ENCODE measurements at places on chromosomes 3 and 15.

- no peak for DNase-seq
Observed at GRCh38 chr15:93028111-93028631, 60.8 kb downstream of the RGMA start.

DNA sequence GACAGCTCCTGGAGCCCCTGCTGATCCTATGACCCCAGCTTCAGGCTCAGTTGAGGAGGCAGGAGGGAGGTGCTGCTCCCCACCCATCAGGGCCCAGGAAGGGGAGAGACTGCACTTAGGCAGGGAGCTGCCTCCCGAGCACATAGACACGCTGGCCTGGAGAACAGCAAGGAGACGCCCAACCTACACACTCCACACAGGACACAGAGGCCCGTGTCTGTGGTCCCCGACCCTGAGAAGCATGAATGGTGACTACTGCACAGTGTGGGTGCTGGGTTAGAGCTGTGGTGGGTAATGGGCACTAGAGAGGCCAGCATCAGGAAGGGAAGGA lies 1.1 kb upstream of the HHATL start:
- DNase-seq: no peak

GRCh38 chr3:103705641-103706040 lies 1270.8 kb downstream of the ZPLD1 start:
- DNase-seq: no peak

DNA sequence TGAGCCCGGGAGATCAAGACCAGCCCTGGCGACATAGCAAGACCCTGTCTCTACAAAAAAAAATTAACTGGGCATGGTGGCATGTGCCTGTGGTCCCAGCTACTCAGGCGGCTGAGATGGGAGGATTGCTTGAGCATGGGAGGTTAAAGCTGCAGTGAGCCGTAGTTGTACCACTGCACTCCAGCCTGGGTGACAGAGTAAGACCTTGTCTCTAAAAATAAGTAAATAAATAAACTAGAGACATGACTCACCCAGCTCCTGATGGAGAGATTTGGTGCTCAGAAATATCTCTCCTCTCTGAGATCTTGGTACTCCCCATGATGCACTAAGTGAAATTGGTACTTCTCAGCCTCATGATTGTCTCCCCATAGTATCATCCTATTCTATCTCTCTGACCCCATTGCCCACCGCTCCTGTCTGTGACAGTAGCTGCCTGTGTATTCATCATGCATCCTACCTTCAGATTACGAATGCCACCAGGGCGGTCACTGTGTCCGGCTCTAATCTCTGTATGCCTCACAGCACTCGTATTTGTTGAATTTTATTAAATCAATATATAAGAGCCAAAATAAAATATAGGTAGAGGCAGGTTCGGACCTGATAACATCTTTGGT lies 50.9 kb downstream of the ABHD2 start:
- DNase-seq: no peak

DNA sequence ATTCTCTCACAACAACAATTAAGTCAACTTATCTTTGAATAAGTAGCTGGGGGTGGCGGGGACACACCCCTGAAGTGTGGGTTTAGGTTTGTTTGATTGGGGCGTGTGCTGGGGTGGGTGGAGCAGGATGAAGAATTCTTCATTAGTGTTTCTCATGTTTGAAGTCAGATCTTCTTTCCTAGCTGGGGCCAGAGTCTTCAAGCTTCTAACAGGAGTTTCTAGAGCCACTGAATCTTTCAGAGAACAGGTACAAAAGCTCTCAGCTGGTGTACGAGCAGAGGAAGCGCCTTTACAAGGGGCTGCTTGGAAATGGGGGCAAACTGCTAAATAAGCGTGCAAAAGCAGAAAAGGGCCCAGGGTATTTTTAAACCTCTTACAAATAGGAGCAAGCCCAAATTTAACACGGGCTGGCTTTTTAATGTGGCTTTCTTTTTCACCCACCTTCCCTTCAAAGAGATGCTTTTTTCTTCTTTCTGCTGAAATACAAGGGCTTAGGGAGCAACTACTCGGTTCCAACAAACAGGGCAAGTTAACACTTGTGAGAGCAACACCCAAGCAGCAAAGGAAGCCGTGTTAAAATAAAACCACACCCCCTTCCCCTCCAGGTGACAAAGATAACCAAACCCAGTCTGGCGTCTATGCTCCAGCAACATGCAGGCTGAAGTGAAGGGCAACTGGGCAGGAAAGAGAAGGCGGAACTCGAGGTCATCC lies 86.9 kb upstream of the RASGRP1 start:
- DNase-seq: peak; percentile 35

DNA sequence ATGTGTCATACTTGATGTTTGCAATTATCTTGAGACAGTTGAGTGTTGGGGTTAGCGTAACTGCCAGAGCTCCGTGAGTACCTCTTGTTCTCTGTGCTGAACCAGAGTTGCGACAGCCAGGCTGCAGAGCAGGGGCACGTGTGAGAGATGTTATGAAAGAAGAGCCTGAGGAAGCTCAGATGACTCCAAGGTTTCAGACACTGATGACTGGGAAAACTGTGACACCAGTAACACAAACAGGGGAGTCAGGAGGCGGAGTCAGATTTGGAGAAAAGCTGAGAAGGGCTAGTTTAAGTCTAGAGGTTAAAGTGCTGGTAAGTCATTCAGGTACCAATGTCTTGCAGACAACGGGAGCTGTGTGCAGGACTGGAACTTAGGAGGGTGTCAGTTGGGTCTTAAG lies 45.0 kb downstream of the BLM start:
- no peak for DNase-seq

DNA sequence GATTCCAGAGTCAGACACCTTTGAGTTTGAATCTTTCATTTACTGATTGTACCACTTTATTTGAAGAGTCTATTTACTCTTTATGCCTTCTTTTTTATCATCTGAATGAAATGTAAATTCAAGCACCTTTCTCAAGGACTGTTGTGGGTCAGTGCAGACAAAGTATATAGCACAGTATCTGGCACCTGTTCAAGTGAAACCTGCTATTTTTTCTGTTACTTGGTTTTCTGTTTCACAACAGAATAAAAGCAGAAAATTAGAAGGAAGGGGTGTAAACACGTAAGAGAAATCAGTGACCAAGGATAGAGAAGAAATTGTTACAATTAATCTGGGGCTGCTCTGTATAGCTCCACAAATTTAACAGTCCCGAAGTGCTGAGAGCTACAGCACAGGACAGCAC lies 357.4 kb downstream of the RSL24D1 start:
- DNase-seq: no peak

DNA sequence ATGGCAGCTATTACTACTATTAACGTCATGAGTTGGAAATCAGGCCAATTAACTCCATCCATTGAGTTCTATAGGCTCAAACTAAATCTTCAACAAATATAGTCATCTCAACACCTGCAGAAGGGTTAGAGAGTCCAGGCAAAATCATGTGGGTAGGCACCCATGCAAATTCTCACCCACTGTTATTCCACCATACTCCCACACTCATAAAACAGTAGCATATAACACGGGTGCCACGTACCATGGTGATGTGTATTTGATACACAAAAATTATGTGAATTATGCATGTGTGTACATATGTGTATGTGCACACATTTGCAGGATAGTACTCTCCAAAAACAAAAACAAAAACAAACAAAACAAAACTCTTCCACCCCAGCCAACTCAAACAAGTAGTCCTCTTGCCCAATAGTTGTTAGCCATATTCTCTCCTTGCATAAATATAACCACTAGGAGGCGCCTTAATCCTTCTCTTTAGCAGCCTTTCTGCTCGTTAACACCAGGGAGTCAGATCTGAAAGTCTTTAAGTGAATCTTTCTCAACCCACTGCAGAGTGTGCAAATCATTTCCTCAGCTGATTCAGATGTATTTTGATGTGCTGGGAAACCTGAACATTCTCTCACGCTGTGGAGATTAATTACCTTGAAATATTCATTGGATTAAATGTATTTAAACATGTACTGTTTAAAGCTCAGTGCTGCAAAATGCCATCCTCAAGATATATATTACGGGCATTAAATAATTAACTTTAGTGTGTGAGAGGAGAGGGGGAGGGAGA lies 38.0 kb upstream of the COPB2 start:
- DNase-seq: no peak

DNA sequence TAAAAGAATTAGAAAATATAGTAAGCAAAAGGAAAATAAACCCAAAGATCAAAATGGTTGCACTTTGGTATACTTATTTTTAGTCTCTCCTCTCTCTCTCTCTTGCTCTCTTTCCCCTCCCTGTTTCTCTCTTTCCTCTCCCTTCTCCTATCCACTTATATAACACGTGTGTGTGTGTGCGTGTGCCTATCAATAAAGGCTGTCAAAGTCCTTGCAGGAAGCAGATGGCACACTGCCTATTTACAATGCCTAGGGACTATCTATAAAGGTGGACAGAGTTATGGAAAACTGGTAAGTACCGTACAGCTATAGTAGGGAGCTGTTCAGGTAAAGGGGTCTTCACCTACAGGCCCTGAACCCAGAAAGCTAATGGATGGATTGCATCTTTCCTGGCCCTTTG lies 161.6 kb downstream of the SQOR start:
- DNase-seq: no peak

DNA sequence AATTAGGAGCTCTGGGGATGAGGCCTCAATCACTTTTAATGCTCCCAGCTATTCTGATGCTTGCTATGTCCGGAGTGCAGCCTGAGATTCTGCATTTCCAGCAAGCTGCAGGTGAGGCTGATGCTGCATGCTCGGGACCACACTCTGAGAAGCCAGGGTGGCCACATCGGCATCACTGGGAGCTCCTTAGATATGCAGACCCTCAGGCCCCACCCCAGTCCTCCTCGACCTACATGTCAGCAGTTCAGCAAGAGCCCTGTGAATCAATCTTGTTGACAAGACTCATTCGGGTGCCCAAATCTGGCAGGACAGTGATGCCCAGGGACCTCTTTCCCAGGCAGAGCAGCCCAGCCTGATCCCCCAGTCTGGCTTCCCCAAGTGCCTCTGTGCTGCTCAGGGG lies 44.1 kb upstream of the LCTL start:
- no peak for DNase-seq

GRCh38 chr3:115072265-115073021 lies 74.6 kb downstream of the ZBTB20 start:
- no peak for DNase-seq

- DNase-seq: no peak
Observed at GRCh38 chr15:75523011-75523410, 56.1 kb downstream of the PTPN9 start.

DNA sequence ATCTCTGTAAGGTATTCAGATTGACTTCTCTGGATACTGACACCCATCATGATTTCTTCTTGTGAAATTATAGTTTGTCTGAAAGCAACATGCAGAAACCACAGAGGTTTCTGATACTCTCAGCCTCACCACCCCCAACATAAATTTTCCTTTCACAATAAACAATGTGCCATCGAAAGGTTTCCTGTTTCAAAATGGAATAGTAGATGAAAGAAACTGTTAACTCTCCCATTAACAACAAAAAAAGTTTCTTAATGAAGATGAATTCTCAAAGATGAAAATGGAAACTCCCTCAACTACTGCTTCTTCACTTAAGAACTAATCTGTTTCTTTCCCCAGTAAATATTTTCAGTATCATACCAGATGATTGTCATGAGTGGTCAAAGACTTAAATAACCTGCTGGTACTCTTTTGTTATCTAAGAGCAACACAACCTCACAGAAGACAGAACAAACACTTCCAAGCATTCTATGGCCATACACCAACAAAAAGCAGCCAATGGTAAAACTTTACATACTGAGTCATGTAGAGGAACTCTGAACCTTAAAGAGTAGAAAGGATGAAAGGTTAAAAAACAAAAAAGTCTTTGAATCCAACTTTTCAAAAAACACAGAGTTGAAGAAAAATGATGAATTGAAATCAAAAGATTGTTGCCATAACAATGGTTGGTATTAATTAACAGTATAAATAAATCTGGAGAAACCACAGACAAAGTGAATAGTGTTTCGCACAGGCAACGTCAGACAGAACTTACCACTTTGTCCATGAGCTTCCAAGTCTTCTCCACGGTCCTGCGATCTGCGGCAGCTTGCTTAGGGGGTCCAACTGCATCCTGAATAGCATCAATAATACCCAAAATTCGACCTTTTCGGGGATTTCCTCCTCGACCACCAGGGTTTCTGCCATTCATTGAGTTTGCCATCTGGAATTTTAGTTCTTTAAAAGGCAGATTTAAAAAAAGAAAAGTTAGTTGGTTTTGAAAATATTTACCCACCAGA lies 1.9 kb downstream of the CBLB start:
- no peak for DNase-seq

GRCh38 chr3:179000659-179001058 lies 71.0 kb downstream of the ZMAT3 start:
- no peak for DNase-seq

DNA sequence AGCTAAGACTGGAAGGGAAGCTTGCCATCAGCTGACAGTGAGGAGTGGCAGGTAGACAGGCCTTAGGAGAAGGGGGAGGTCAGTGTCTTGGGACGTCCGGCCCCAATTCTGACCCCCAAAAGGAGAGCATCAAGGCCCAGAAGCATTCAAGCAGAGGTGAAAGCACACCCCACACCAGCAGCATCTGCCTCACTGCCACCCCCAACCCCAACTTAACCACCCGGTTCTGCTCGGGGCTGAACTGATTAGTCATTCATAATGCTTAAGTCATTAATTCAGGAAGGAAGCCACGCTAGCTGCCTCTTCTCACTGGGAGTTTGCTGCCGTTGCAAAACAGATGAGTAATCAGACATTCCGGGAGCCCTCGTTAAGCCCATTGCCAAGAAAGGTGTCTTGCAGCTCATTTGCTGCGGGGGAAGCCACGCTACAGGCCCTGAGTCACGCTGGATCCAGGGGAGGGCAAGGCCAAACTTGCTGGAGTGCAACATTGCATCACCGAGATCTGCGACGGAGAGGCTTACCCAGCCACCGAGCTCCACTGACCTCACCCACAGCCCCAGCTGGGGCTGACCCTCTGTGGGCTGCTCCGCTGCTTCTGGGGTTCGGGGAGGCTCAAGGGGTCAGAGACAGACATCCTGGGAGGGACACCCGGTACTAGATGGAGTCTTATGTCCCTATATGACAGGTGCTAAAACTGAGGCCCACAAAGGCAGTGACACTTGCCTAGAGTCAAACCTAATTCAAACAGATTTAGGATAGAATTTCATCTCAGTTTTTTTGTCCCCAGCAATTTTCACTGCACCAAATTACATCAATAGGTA lies 46.4 kb upstream of the HES1 start:
- DNase-seq: no peak

GRCh38 chr15:32878342-32878741 lies 160.5 kb downstream of the GREM1 start:
- no peak for DNase-seq

DNA sequence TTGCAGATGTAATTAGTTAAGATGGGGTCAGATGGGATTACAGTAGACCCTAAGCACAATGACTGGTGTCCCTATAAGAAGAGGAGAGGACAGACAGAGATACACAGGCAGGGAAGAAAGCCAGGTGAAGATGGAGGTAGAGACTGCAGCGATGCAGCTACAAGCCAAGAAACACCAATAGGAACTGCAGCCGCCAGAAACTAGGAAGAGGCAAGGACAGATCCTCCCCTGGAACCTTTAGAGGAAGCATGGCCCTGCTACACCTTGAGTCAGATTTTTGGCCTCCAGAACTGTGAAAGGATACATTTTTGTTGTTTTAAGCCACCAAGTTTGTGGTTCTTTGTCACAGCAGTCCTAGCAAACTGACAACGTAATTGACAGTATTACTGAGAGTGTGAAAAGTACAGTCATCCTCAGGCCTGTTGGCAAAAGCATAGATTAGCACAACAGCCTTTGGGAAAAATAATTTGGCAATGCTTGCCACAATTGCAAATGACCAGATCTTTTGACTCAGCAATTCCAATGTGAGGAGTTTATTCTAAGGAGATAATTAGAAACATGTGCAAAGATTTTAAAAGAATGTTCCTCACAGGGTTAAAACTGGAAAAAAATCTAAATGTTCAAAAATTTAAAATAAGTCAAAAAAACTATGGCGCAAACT lies 82.6 kb upstream of the TJP1 start:
- DNase-seq: no peak

All from stimulated activated CD4-positive, alpha-beta T cell treated with anti-CD3 and anti-CD28 coated beads, Interleukin-2, amount 100 ng/mL, for 24 hours (primary cell).